Natural killer cell (primary cell): ENCODE measurements at places on chromosomes 1 and 21. TPM values are rescaled to one million over a fixed set of nuclear protein-coding genes. Genes with fewer than 3 reads are reported as not detected.
A peak's percentile ranks its signal among the peaks of the same experiment; 100 is the strongest.

DNA sequence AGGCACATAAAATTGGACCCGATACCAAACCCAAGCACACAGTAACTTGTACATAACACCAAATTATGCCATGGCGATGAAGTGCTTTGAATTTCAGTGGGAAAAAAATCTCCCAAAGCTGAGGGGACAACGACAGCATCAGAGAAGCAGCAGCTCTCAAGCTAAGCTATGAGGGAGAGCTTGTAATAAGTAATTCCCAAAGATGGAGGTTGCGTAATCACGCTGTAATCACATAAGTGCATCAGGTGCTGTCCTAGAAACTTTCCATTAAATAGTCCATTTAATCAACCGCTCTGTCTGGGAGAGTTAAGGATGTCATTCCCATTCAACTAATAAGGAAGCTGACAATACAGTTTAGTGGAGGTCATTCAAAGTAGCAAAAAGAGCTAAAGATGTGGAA lies 37.6 kb upstream of the KRTAP19-8 start:
- no peaks in the 10 kb centered on the region for H3K4me1 ChIP-seq
- no peak overlapping the region for H3K27ac ChIP-seq
- no peaks in the 10 kb centered on the region for H3K27me3 ChIP-seq
- no peaks in the 10 kb centered on the region for H3K36me3 ChIP-seq
- no peak for DNase-seq

- H3K36me3 ChIP-seq, result peaks cover 38% of the 10 kb centered on the region
- no peak overlapping the region for H3K27ac ChIP-seq
- H3K4me1 ChIP-seq, result peaks cover 8% of the 10 kb centered on the region
- no peak overlapping the region for H3K4me3 ChIP-seq
These were observed 4.4 kb upstream of the PHTF1 start for GRCh38 chr1:113763661-113764060.

DNA sequence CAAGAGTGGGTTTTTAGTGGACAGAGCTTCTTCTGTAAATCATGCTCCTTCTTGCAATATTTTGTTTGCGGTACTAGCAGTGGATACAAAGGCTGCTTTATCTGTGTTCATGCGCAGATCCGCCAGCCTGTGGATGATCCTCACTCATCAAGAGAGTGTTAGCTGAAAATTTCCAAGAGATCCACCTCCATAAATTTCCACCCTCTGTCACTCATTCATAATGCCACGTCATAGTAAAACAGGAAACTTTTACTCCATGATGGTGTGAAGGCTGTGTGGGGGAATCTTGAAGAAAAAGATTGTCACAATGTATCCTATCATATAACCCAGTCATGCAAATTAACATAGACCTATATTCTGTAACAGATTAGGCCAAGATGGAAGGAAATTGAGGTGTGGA lies 4.4 kb upstream of the MAPKAPK2 start:
- H3K27ac ChIP-seq, result no peak overlapping the region
- H3K27me3 ChIP-seq, result no peaks in the 10 kb centered on the region
- H3K4me1 ChIP-seq, result peaks cover 24% of the 10 kb centered on the region

DNA sequence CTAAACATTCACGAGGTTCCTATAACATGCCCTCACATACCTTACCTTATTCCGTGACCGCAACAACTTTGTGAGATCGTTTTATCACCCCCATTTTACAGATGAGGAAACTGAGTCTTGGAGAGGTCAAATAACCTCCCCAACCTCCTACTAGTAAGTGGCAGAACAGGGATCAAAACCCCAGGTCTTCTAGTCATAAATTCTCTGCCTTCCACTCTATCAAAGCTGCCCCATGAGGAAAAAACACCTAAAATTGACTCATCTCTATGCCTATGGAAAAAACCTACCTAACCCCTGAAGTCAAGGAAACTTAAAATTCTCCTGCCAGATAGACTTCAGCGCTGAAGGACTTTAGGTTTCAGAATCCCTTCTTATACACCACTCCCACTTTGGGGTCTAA lies 69.5 kb upstream of the ERRFI1 start:
- H3K4me3 ChIP-seq, result no peak overlapping the region
- H3K36me3 ChIP-seq, result no peaks in the 10 kb centered on the region
- H3K27me3 ChIP-seq, result no peaks in the 10 kb centered on the region
- H3K27ac ChIP-seq, result no peak overlapping the region

DNA sequence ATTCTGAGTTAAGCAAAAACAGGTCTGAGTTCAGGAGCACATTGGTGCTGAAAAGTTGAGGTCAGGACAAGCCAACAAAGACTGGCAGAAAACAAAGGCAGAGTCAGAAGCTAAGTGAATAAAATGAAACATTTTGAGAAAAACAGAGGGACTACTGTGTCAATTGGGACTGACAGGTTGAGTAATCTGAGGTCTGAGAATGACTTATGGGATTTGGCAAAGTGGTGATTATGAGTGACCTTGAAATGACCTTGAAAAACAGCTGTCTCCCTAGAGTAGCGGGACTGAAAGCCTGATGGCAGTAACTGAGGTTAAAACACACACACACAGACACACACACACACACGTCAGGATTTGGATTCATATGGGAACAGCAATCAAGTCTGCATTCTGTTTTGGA lies 8.8 kb upstream of the COG2 start:
- no peak for DNase-seq
- H3K4me1 ChIP-seq, result no peaks in the 10 kb centered on the region
- no peak overlapping the region for H3K27ac ChIP-seq

- H3K4me1 ChIP-seq, result peaks cover 63% of the 10 kb centered on the region
- H3K36me3 ChIP-seq, result no peaks in the 10 kb centered on the region
- peak within 1 kb of the TSS; percentile 81 for H3K27ac ChIP-seq
- H3K4me3 ChIP-seq, result peak within 1 kb of the TSS; percentile 73
- peak; percentile 28 for DNase-seq
These were observed at the start of gene CD160 for GRCh38 chr1:145719230-145720079. Gene CD160 (plus strand): TSS chr1:145719499. CDS start chr1:145728328, 8,829 bp downstream.

DNA sequence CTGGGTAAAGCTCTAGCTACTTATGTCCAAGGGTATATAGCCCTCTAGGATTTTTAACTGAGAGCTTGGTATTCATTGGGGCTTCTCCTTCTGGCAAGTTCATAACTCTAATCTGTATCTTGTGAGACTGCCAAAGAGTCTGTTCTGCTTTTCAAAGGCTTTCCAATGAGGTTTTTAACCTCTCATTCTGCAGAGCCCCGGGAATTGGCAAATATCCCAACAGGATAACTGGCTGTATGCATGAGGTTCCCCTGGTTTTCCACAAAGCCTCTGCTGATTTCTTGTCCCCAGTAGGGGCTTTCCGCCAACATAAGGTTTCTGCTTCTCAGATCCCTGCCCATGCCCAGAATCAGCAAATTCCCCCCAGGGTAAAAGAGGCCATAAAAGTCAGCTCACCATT lies 40.9 kb downstream of the RPL5 start:
- no peak overlapping the region for H3K4me3 ChIP-seq
- H3K27me3 ChIP-seq, result no peaks in the 10 kb centered on the region
- DNase-seq, result no peak
- no peak overlapping the region for H3K27ac ChIP-seq

DNA sequence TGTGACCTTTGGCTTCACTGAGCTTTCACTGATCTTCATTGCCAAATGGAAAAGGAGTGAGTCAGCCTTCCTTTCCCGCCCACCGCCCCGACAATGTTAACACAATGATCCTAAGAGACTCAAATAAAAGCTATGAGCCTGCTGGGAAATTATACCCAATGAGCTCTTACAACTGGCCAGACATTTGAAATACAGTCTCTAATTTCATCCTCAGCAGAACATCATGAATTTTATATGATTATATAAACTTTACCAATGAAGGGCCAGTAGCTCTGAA lies 252.5 kb downstream of the SIPA1L2 start:
- H3K4me3 ChIP-seq, result no peak overlapping the region
- H3K4me1 ChIP-seq, result no peaks in the 10 kb centered on the region
- H3K27ac ChIP-seq, result no peak overlapping the region
- no peaks in the 10 kb centered on the region for H3K36me3 ChIP-seq

DNA sequence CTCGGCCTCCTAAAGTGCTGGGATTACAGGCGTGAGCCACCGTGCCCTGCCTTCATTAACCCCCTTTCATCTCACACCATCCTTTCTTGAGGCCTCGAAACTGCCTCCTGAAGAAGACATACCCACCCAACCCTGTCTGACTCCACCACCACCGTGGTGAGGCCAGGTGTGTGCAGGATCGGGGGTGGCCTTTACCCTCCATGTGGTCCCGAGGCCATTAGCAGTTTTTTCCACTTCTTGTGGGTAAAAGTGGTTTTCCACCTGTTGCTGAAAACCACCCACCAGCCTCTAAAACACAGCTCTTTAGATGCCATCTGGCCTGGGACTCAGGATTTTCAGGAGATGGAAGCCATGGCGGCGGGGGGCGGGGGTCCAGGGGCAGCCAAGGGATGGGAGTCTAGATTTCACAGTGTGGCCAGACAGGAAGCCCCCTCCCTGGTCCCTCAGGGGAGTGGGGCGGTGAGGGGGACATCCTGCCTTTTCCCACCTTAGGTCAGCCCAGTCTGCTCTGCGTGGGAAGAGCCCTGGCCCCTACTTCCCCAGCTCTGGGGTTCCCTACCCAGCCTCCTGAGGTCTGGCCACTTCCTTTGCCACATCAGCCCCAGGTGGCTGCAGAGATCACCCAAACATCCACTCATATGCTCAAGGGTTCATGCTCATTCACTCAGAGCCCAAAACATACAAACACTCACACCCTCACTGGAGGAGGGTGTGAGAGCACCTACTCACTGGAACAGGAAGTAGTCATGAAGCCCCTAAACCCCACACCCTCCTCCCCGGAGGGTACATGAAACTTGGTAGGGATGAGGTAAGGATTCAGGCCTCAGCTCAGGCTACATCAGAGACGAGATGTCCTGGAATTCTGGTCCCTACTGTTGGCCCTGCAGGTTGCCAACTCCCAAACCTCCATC lies 2.3 kb downstream of the FGR start:
- H3K4me1 ChIP-seq, result peaks cover 93% of the 10 kb centered on the region
- peak; percentile 63 for DNase-seq
- peak overlapping the region; percentile 94 for H3K27ac ChIP-seq
- H3K36me3 ChIP-seq, result no peaks in the 10 kb centered on the region
- H3K4me3 ChIP-seq, result peak overlapping the region; percentile 71
- no peaks in the 10 kb centered on the region for H3K27me3 ChIP-seq

DNA sequence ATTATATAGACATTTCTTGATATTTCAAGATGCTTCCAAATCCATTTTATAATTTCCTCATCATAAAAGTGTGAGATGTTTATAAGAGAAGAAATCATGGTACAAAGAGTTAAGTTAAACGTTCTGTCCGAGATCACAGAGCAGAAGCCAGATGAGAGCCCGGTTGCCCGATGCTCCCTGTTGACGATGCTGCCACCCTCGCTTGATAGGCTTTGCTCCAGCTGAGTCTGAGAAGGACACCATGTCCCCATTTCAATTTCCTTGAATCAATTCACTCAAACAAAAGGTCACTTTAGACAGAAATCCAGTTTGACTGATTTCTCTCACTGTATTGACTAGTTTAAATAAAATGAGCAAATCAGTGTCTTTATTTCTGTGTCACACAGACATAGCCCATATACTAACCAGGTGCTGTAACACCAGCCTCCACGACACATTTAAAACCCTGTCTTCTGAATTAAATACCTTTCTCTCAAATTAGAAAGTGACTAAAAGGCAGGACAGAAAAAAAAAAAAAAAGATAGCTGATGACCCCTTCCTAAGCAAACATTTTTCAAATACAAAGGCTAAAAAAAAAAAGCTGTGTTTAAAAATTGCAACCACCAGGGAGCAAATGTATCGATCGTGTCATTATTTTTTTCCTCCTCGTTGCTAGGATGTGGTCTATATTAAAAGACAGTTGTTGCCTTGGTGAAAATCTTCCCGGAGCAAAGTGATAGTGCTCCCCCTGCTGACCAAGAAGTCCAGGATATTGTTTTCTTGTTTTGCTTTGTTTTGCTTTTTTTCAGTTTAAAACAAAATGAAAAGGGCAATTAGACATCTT lies 35.2 kb downstream of the DNASE2B start:
- peaks cover 27% of the 10 kb centered on the region for H3K4me1 ChIP-seq
- DNase-seq, result peak; percentile 92
- H3K27me3 ChIP-seq, result no peaks in the 10 kb centered on the region
- H3K27ac ChIP-seq, result peak overlapping the region; percentile 69
- no peaks in the 10 kb centered on the region for H3K36me3 ChIP-seq

GRCh38 chr1:24119859-24120756 lies 8.2 kb upstream of the MYOM3 start:
- H3K36me3 ChIP-seq, result no peaks in the 10 kb centered on the region
- no peak overlapping the region for H3K27ac ChIP-seq
- no peaks in the 10 kb centered on the region for H3K27me3 ChIP-seq
- DNase-seq, result no peak

DNA sequence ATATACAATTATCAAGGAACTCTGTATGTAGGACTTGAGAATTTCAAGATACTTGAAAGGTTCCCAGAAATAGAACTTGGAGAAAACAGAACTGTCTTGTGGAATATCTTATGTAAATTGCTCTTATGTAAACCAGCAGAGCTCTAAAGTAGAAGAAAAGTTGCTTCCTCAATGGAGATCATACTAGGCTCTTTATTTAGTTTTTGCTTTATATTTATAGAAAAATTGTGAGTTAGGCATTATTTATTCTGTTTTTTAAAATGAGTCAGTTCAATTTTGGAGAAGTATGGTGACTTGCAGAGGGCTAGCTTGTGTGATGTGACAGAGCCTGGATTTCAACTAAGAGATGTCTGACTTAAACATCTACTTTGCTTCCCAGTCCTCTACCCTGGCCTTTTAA lies 40.4 kb downstream of the ATP6V1G3 start:
- peaks cover 7% of the 10 kb centered on the region for H3K4me1 ChIP-seq
- no peak overlapping the region for H3K27ac ChIP-seq
- no peaks in the 10 kb centered on the region for H3K36me3 ChIP-seq
- no peaks in the 10 kb centered on the region for H3K27me3 ChIP-seq
- no peak for DNase-seq

DNA sequence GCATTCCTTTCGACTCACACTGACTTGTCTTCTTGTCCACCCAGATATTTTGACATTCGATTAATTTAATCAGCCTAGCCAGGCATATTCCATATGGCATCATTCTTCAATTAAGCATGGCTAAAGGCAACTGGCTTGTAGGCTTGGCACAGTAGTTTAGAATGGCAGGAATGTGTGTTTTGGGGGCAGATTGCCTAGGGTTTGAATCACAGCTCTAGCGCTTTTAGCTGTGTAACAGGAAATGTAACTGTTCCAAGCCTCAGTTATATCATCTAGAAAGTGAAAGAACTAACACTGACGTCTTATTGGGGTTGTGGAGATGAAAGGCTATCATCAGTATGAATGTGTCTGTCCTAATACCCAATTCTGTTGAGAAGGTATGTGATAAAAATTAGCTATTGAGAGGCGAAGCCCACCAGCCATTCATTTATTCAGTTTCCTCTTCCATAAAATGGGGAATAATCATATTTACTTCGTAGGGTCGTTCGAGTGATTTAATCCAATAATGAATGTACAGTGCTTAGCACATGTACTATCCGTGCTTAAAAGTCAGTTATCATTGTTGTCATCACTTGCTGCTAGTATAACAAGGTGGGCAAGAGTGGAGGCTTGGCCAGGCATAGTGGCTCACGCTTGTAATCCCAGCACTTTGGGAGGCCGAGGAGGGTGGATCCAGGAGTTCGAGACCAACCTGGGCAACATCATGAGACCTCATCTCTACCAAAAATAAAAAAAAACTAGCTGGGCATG lies 41.6 kb upstream of the GRHL3 start:
- no peak overlapping the region for H3K4me3 ChIP-seq
- no peaks in the 10 kb centered on the region for H3K36me3 ChIP-seq
- H3K4me1 ChIP-seq, result no peaks in the 10 kb centered on the region
- H3K27ac ChIP-seq, result no peak overlapping the region
- H3K27me3 ChIP-seq, result no peaks in the 10 kb centered on the region
- DNase-seq, result no peak

NMNAT2 gene
- not detected for total RNA-seq

MROH9 gene
- not detected for total RNA-seq

AIM2 gene
- total RNA-seq, result not detected

IRF6 gene
- 3.8 TPM for total RNA-seq

SMIM11 gene
- total RNA-seq, result 16.3 TPM
